ENCODE measurements at places on chromosomes 7 and 10.

DNA sequence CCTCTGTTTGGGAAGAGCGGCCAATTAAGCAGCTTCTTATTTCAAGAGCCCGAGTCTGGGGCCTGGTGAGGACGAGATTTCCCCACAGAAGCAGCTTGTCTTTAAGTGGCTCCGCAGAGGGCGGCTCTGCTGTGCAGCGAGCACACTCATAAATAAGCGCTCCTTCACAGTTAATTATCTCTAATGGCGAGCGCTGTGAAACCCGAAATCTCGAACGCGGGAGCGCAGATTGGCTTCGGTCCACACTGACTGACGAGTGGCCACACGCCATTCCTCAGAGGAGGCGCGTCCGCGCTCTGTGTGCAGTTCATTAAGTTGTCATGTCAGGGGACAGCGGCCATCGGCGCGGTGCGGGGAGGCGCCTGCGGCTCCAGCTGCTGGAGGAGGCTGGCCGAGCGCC lies 560.9 kb downstream of the DNAJB6 start:
- no peak for DNase-seq

DNA sequence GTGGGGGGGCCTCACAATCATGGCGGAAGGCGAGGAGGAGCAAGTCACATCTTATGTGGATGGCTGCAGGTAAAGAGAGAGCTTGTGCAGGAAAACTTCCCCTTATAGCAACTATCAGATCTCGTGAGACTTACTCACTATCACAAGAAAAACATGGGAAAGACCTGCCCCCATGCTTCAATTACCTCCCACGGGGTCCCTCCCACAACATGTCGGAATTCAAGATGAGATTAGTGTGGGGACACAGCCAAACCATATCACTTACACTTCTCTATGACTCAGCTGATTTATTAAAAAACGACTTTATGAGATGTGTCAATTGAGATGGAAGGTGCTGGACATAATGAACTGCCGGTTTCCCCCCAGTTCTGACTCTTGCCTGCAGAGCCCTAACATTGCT lies 23.8 kb upstream of the CHN2 start:
- DNase-seq, result no peak

DNA sequence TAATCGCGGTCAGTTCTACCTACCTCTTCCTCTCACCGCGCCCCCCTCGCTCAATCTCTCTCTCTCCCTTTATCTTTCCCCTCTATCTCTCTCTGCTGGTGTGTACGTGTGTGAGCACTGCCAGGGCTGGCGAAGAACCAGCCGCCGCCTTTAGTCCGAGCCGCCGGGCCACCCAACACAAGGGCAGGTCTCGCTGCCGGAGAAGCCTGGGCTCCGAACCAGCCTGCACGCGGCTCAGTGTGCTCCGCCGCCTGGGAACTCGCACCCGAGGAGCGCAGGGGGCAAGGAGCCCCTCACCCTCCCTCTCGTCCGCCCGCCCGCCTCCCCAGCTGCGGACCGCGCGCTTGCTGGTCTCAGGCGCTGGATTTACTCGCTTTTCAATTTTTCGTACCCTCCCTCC lies 1.7 kb downstream of the NXPH1 start:
- no peak for DNase-seq

- no peak for DNase-seq
Measured at GRCh38 chr7:114422507-114423501, 8.2 kb downstream of the FOXP2 start.

DNA sequence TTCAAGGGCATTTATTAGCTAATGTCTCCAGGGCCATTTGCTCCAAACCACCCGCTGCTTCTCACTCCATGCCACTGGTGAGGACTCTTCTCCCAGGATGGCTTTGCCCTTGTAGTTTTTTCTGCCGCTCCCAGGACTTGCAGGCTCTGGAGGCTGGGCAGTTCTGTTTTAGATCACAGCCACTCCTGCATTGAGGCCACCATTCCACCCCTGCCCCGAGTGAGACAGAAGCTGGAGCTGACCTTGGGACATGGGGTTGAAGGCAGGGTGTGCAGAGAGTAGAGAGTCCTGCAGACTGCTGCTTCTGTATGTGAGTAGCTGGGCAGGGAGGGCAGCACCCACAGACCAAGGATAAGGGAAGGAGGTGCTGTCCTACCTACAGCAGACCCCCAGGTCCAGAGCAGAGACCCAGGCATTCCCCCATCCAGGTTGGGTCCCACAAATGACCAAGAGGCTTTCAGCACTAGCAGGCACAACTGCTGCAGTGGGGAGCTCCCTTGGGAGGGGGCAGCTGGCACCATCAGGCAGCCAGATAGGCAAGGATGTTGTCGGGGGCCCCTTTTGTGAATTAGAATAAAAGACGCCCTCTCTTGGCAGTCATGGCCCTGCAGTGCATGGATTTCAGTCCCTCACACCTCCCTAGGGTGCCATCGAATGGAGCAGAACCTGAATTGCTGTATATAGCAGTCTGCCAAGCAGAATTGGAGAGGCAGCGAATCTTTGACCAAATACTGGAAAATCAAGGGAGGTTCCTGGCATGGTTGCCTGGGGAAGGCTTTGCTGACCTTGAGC lies 22.7 kb upstream of the ADCYAP1R1 start:
- no peak for DNase-seq

GRCh38 chr10:99364125-99364524 lies 35.0 kb downstream of the CNNM1 start:
- DNase-seq, result no peak

- DNase-seq, result peak; percentile 87
Measured at GRCh38 chr7:148527717-148528168, 62.8 kb upstream of the C7orf33 start.

GRCh38 chr7:100890653-100891567 lies 1.4 kb upstream of the UFSP1 start:
- no peak for DNase-seq

- no peak for DNase-seq
Measured at GRCh38 chr7:101200862-101201599, at the start of gene MOGAT3. Gene MOGAT3, minus strand, starts transcription at chr7:101201036. Its CDS starts 182 bp downstream, at chr7:101200854.

DNA sequence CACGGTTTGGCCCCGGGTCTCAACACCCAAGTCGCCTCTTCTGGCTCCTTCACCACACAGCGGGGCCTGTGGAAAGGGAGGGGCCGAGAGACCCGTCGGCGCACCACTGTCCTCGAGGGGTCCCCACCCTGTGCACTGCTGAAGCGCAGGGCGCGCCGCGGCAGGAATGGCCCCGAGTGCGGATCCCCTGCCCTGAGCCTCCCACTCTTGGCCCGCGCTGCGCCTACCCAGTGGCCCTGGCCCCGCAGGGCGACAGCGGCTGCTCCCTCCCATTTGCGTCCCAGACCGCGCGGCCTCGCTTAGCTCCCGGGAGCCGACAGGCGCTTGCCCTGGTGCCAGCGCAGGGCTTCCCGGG lies 2.1 kb upstream of the SFMBT2 start:
- DNase-seq, result no peak

DNA sequence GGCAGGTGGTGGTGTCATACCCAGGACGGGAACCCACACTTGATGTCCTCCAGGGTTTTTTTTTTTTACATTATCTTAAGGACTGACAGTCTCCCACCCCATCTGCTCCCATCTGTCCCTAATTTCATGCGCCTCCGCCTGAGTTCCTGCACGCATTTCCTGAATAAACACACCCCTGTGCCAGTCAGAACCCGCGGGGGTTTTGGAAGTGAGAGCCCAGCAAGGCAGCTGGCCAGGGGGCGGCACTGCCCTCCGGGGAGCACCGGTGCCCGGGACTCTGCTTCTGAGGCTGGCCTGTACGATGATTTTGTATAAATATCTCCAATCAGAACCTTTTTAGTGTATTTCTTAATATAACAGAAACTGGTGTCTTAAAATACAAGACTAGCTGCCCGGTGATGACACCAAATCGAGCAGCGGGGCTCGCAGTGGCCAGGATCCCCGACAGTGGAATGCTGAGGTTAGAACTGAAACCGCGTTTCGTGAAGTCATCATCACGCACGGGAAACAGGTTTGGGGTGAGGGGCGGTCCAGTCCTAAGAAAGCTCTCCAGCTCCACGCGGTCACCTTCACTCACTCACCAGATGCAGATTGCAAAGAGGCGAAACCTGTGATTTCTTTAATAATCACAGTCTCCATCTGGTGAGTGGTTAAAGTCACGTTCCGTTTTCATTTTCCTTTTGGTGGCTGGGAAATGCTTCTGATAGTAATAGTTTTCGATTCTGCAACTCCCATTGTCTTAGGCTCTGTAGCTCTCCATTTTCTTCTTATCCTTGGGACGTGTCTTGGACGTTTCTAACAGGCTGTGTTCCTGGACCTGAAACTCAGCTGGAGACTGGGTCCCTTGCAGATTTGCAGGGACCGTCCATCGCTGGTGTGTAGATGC lies 19.7 kb downstream of the BNIP3 start:
- DNase-seq, result no peak

- no peak for DNase-seq
Measured at GRCh38 chr10:124590216-124591122, 128.8 kb downstream of the LHPP start.

DNA sequence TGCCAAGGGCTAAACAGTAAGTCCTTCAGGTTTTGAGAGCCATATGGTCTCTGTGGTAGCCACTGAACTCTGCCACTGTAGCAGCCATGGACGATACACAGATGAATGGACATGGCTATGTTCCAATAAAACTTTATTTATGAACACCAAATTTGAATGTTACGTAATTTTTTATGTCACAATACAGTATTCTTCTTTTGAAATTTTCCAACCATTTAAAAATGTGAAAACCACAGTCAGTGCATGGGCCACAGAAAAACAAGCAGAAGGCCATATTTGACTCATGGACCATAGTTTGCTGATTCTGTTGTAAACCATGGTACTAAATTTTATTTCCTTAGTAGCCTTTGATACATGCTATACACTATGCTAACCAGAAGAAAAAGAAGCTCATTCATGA lies 361.8 kb downstream of the MAGI2 start:
- no peak for DNase-seq

DNA sequence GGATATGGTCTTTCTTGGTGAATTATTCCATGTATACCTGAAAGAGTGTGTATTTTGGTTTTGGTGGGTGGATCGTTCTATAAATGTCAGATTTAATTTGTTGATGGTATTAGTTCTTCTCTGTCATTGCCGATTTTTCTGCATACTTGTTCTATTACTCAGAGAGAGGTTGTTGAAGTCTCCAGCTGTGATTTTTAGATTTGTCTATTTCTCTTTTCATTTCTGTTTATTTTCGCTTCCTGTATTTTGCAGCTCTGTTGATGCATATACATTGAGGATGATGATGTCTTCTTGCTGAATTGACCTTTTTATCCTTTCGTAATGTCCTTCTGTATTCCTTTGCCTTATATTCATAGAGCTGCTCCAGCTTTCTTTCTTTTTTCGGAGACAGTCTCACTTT lies 12.1 kb upstream of the BHLHA15 start:
- DNase-seq, result no peak

DNA sequence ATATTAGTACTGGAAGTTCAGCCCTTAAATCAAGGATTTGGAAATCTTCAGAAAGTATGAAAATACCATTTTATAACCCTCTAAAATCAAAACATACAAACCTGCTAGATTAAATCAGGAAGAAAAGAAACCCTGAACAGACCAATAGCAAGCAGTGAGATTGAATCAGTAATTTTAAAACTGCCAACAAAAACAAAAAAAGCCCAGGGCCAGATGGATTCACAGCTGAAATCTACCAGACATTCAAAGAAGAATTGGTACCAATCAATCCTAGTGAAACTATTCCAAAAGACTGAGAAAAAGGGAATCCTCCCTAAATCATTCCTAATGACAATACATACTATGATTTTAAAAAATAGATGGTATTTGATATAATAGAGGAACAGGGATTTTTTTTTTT lies 70.1 kb downstream of the MCU start:
- DNase-seq, result no peak

DNA sequence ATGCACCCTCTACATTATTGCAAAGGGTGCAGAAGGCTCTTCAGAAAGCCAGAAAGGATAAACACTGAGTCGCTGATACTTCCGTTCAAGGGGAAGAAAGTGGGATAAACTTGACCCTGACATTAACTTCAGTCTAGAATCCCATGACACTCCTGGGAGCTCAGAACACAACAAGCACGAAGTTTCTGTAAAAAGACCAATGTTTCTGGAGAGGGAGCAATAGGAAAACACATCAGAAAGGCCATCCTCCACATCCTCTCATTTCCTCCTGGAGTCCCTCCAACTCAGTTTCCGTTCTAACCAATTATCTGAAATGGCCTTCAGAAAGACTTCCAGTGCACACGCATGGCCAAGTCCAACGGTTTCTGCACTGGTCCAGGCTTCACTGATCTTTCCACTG lies 113.5 kb downstream of the SORBS1 start:
- DNase-seq, result no peak

GRCh38 chr7:25091779-25092178 lies 33.3 kb downstream of the CYCS start:
- DNase-seq, result no peak

GRCh38 chr7:22660732-22661131 lies 66.3 kb upstream of the IL6 start:
- DNase-seq, result no peak

DNA sequence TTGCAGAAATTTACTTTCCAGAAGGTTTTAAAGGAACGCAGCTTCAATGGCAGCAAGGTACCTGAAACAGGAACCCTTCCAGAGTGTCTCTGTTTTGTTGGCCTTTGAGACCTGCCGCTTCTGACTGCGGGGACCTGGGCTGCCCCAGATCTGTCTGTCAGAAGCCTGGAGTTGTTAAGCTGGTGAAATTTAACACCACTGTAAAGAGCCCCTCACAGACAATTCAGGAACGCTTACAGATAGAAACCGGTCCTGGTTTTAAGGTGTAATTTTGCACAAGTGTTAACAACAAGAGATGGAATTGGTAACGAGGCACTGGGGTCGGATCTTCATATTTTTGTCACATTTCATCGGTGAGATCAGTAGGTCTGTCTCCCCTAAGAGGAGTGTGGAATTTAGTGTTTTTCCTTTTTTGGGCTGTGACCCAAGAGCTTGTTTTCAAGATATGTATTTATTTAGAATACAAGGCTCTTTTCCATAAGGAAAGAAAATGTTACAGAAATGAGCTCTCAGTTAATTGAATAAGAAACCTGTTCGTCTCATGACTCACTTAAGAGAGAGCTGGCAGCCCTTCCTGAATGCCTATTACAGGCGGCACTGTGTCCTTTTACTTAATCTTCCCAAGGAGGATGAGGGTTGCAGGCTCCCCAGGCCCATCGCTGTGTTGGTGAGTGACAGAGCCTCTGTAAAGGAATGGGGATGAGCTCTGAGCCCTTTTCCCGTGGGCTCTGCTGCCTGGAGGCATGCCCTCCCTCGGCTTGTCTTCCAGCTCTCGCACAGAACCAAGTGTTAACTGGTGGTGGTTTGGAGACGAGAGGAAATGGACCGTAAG lies 168.7 kb downstream of the CUX1 start:
- DNase-seq, result no peak

DNA sequence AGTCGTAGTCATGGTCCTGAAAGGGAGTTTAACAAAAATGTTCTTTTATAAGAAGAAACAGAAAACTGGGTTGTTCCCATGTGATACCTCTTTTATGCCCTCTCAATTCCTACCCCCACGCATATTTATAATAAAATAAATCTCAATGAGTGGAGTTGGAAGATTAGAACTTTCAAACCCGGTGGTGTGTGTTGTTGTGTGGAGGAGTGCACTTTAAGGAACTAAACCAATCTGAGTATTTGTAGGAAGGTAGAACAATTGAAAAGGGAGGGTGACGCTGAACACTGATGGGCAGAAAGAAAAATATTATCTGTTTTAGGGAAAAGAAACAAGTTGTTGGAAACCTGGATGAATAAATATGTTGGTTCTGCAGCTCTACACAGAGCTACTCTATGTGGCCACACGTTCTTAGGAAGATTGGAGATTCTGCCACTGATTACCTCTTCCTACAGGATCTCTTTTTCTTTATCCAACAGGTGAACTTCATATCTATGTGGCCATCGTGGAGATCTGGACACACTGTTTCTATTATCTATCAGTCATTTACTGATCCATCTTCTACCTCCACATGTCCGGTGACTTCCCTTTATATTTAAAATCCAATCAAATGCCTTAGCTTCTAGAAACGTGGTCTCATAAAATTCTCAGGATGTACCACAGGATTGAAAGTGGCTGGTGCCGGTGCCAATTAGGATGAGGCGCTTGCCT lies 13.1 kb upstream of the GATA3 start:
- DNase-seq, result no peak

All from activated naive CD4-positive, alpha-beta T cell treated with Interleukin-2 at 50 U/mL for 16 hours (primary cell).